ENCODE measurements at places on chromosomes 12 and 14.
A peak's percentile ranks its signal among the peaks of the same experiment; 100 is the strongest.

GRCh38 chr12:65889144-65889880, 65.0 kb downstream of the HMGA2 start:
- DNase-seq, result no peak

DNA sequence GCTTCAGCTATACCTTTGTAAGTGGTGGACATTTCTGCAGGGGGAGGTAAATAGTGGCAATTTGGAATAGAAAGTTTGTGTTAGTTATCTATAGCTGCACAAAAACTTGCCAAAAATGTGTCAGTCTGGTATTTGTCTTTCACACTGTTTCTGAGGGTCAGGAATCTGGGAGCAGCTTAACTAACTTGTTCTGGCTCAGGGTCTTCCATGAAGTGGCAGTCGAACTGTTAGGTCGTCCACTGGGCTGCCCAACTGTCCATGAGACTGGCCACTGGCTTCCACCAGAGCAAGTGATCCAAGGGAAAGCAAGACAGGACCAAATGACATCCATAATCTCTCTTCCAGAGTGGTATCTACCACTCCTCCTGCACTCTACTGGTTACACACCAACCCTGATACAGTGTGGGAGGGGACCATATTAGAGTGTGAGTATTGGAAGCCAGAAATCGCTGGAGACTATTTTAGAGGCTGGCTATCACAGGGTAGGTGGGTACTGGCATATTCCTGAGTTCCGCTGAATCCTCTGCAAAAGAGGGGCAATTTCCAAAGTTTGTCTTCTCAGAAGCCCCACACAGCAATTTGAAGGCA, 60.9 kb downstream of the DYRK2 start:
- DNase-seq, result no peak

- no peak for DNase-seq
Measured at GRCh38 chr14:37447883-37448391, 147.1 kb downstream of the FOXA1 start.

- no peak for DNase-seq
Measured at GRCh38 chr12:57099047-57099714, 10.3 kb downstream of the NAB2 start.

GRCh38 chr12:54956322-54956721, 28.2 kb downstream of the TESPA1 start:
- no peak for DNase-seq

- no peak for DNase-seq
Measured at GRCh38 chr12:47517122-47517521, 188.7 kb downstream of the RPAP3 start.

GRCh38 chr12:64680235-64680634, 69.9 kb downstream of the RASSF3 start:
- no peak for DNase-seq

DNA sequence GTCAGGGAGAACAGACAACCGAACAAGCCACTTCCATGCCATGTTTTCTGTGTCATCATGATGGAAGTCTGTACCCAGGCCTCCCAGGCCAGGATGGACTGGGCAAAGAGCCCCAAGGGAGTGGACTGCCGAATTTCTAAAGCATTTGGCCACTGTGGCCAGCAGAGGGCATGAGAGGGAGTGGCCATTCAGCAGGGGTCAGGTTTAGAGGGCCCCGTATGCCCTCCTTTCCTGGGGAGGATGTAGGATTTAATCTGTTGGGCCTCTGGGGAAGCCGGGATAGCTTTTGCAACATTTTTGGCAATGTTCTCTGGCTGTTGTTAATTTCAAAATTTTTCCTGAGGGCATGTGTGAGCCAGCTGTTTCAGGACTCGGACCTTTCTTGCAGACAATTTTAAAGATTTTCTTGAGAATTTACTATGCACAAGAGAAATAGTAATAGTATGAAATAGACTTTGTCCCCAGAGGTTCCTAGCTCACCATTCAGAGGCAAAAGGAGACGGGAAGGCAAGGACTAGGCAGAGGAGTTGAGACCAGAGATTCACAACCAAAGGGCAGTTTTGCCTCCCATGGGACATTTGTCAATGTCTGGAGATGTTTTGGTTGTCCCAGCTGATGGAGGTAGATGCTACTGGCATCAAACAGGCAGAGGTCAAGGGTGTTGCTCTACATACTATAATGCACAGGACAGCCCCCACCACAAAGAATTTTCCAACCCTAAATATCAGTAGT, 18.0 kb downstream of the ACACB start:
- no peak for DNase-seq

GRCh38 chr12:4849115-4849541, 60.6 kb upstream of the KCNA1 start:
- peak; percentile 78 for DNase-seq

GRCh38 chr12:4813741-4814140, 93.5 kb downstream of the GALNT8 start:
- DNase-seq, result no peak

DNA sequence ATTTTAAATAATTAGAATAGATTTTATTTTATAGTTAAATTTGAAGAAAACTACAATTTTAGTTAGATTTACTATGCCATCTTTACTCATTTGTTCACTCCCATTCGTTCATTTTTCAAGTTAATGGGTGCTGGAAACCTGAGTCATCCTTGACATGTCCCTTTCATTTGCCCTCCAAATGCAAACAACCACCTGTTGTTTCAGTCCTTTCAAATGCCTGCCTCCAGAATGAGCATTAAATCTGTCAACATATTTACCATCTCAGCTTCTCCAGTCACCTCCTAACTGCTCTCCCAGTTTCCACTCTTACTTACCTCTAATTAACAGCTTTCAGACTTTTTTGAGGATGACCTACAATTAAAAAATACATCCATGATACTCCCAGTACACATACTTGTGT, 375.5 kb downstream of the RAD51B start:
- DNase-seq, result no peak

Measured in common myeloid progenitor, CD34-positive (primary cell).